ENCODE measurements at places on chromosomes 6 and 20.

GRCh38 chr20:43513372-43513930, 6.0 kb downstream of the L3MBTL1 start:
- no peak for DNase-seq

DNA sequence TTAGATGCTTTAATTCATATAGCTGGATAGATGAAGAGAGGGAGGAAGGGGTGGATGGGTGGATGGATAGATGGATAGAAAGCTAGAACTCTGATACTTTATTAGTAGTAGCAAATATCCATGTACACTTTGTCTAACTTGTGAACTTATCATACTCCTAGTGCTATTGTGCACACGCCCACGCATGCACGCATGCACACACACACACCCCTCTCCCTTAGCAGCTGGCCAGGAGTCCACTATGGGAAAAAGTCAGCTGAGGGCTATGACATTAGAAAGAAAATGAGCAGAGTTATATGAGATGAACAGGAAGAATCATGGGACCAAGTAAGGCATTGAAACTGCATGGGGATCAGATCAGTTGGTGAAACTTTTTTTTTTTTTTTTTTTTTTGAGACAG, 28.6 kb downstream of the TAB2 start:
- no peak for DNase-seq

GRCh38 chr6:93721386-93722048, 302.2 kb upstream of the EPHA7 start:
- no peak for DNase-seq

GRCh38 chr6:298233-299103, 6.2 kb downstream of the DUSP22 start:
- DNase-seq: no peak

DNA sequence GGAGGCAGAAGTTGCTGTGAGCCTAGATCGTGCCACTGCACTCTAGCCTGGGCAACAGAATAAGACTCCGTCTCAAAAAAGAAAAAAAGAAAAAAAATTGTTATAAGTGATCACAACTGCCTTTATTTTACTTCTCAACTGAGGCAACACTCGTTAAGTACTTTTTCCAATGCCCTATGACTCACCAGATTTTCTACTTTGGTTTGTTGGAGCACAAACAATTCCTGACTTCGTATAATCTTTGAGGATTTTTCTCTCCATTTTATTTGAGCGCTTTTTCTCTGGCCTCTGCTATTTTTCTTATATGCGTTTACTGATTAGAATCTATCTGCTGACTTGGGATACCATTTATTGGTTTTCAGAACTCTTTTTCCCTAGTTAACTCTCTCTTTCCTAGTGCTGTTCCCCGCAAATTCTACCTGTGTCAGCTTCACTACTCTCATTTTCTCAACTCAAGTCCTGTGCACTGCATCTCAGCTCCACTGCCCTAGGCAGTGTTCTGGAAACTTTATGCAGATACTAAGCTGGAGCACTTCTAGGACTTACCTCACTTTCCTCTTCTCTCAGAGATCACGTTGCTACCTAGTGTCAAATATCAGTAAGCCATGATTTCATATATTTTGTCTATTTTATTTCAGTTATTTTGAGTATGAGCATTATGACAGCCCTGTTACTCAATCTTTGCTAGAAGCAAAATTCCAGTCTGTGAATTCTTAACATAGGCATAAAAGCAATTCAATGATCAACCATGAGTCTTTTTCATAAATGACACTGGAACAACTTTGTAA, 1120.1 kb upstream of the CITED2 start:
- no peak for DNase-seq

DNA sequence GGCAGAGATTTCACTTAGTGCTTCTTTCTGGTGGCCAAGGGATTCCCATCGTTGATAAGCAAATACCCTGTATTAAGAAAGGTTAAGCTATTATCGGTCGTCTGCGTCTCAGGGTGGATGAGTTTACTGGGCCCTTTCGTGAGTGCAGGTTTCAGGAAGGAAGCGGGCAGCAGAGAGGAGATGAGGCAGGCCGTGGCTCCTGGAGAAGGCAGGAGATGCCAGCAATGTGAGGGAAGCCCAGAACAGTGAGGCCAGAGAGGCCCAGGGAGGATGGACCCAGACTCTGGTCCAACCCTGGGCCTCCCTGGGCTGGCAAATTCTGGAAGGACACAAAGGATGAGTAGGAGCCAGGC, 11.2 kb downstream of the TFEB start:
- no peak for DNase-seq

DNA sequence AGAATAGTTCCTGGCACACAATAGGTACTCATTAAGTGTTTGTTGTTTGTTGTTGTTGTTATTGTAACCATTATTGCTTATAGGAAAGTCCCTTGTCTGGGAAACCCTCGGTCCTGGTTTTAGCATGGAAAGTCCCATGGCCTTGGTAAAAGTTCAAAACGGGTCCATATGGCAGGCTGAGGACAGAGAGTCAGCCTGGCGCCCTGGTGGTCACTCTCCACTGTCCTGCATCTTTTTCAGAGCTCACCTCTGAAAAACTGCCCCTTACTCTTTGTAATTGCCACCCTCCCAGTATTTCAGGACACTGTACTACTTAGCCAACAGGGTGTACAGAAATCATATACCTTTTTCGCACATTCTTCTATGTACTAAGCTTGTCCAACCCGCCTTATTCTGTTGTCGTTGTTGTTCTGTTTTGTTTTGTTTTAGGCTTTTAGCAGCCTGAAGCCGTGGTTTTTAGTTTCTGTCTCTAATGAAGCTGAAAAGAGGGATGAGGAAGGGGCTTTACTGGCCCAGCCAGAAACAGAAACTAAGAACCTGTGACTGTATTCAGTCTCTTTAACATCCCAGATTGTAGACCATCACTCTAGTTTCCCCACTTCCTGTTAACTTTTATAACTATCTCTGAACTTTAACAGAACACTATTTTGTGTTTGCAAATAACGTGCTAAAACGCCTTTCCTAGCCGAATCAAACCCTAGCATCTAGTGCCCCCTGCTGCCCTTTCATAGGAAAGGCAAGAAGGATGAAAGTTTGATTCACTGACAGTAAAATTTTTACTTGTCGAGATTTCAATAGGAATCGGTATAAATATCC, 7.6 kb upstream of the TMEM14A start:
- DNase-seq: peak; percentile 28

Data from GF-D8 (cell line).